ENCODE measurements at places on chromosomes 16 and 17.

DNA sequence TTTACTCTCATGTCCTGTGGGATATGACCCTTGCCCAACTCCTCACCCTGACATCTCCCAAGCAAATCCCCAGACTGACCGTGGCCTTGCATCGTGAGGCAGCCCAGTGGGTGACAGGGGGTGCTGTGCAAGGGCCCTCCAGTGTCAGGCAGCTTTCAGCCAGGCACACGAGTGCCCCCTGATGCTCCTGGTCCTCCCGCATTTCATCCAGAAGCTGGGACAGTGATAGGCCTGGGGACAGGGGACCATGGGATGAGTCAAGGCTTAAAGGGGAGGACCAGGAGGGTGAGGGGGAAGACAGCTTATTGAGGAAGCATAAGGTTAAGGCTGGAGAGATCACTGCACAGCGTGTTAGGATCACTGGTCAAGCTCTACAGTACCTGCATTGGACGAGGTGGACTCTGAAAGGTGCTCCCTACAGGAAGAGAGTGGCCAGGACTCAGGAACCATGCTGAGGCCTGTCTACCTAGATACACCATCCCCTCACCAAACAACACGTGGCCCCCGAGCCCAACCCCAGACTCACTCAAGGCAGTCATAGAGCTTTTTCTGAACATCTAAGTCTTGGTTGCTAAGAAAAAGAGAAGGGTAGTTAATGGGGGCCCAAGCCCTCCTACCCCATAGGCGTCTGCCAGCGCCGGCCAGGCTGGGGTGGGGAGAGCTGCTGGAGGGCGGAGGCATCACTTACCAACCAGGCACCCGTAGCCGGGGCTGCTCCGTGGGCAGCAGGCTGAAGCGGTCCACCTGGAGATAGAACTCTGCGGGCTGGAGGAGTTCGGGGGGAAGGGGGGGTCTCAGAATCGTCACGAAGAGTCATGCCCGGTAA is 998 bp downstream of the ACD start:
- no peak for DNase-seq
- peaks cover 13% of the 10 kb centered on the region for H3K36me3 ChIP-seq
- peaks cover 24% of the 10 kb centered on the region for H3K4me1 ChIP-seq
- H3K27ac ChIP-seq, result peak overlapping the region; percentile 87
- H3K4me3 ChIP-seq, result peak overlapping the region; percentile 86

DNA sequence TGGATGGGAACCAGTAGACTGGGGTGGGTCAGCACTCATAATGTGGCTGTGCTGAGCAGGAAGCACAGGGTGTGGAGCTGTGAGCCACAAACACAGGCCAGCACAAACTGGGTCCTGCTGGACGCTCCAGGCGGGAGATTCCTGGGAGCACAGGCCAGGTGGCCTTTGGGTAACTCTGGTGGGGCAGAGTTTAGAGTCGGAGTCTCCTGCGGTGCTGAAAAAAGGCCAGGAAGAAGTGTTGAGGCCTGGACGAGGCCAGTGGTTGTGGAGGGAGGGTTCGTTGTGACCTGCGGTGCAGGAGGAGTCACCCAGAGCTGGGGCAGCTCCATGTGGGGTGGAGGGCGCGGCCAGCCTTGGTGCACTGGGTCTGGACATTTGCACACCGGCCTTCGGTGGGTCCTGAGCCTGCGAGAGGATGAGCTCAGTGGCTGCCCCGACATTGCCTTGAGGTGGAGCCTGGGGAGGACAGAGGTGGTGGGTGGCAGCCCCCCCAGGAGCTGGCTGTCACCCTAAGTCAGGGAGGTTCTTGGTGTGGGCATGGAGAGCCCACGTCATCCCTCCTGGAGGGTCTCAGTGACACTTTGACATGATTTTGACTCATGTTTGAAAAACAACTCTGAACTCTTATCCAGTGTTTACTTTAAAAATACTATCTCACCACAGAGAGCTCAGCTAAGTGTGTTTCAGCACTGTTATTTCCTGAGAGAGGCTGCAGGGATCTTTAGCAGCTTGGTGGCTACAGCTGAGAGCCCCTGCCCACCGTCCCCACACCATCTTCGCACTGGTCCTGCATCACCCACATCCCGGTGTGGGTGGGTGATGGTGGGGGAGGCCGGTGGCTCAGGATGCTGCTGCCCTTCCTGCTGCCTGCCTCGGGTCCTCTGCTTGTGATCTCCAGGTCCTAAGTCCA is 98.7 kb downstream of the NPIPB11 start:
- H3K27me3 ChIP-seq, result no peaks in the 10 kb centered on the region
- no peaks in the 10 kb centered on the region for H3K4me1 ChIP-seq
- no peak for DNase-seq
- no peak overlapping the region for H3K4me3 ChIP-seq
- no peaks in the 10 kb centered on the region for H3K36me3 ChIP-seq
- H3K27ac ChIP-seq, result no peak overlapping the region

- peaks cover 11% of the 10 kb centered on the region for H3K4me1 ChIP-seq
- no peaks in the 10 kb centered on the region for H3K27me3 ChIP-seq
- DNase-seq, result no peak
- no peak overlapping the region for H3K4me3 ChIP-seq
- H3K36me3 ChIP-seq, result peaks cover 2% of the 10 kb centered on the region
- H3K27ac ChIP-seq, result no peak overlapping the region
These were observed 44.1 kb upstream of the ADORA2B start for GRCh38 chr17:15900871-15901270.

DNA sequence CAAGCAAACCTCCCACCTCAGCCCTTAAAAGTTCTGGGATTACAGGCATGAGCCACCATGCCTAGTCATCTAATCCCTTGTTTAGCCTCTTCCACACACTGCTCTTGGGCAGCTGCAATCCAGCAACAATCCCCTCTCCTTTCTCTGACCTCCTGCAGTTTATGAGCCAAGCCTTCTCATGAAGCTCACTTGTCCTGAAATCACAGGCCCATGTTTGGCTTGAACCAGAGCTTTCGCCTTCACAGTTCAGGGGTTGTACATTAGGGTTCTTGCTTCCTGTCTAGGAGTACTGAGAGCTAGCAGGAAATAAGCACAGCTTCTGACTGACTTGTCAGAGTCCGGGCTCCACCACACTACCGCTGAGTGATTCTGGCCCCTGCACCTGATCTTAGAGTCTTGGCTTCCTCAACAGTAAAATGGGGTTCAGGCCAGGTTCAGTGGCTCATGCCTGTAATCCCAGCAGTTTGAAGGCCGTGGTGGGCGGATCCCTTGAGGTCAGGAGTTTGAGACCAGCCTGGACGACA is 16.3 kb downstream of the ERAL1 start:
- peak overlapping the region; percentile 80 for H3K27ac ChIP-seq
- no peaks in the 10 kb centered on the region for H3K27me3 ChIP-seq
- H3K4me1 ChIP-seq, result peaks cover 19% of the 10 kb centered on the region
- H3K4me3 ChIP-seq, result no peak overlapping the region

- peak overlapping the region; percentile 76 for H3K27ac ChIP-seq
- H3K27me3 ChIP-seq, result no peaks in the 10 kb centered on the region
- H3K36me3 ChIP-seq, result peaks cover 11% of the 10 kb centered on the region
- peak overlapping the region; percentile 73 for H3K4me3 ChIP-seq
- DNase-seq, result peak; percentile 62
- peaks cover 29% of the 10 kb centered on the region for H3K4me1 ChIP-seq
These were observed 115.9 kb downstream of the DYNLRB2 start for GRCh38 chr16:80656711-80657150.

Measured in activated CD4-positive, alpha-beta memory T cell treated with anti-CD3 and anti-CD28 coated beads for 36 hours (primary cell).